ENCODE measurements at places on chromosomes 4 and X.

- DNase-seq, result no peak
Measured at GRCh38 chr4:163042306-163042705, 124.4 kb downstream of the NAF1 start.

GRCh38 chrX:130772105-130772775, 130.8 kb downstream of the ENOX2 start:
- no peak for DNase-seq

GRCh38 chr4:81757691-81758090, 286.0 kb upstream of the RASGEF1B start:
- no peak for DNase-seq

- no peak for DNase-seq
Measured at GRCh38 chr4:151882072-151882803, 121.4 kb upstream of the GATB start.

- no peak for DNase-seq
Measured at GRCh38 chrX:142804085-142804484, 221.6 kb upstream of the SPANXN4 start.

DNA sequence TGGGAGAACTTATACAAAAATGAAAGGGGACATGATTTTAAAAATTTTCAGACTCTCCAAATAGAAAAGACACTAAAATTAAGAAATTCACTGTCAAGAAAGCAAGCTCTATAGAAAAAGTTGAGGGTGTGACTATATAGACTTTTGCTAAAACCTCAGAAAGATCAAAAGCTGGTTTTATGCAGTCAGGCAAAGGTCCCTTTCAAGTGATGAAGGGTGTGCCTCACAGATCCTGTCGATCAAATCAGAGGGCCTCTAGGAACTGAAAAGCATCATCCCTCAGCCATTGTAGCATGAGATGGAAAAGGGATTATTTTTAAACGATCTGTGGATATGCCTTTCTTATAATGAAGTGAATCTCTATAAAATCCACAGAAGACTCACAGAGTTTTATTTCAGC, 116.5 kb downstream of the FAM13A start:
- DNase-seq, result no peak

- DNase-seq, result no peak
Measured at GRCh38 chr4:1579001-1579900, 104.9 kb downstream of the FAM53A start.

GRCh38 chr4:26141911-26142638, 178.7 kb upstream of the RBPJ start:
- peak; percentile 24 for DNase-seq

DNA sequence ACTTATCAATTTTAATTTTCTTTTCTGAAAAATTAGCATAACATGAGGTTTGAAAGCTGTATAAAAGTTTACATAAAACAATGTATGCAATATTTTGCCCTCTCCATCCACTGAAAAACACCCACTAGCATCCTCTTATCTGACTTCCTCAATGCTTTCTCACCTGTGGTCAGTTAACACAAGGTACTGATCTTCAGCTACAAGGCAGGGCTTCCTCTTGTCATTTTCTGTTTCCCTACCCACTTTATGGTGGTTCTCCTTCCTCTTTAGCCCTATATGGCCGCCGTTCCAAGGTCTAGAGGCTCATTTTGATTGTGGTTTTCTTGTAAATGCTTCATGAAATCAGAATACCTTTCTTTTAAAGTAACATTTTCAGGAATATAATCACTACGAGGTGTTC, 618.6 kb upstream of the CPEB2 start:
- DNase-seq, result no peak

GRCh38 chr4:149047368-149047767, 605.2 kb upstream of the NR3C2 start:
- no peak for DNase-seq

DNA sequence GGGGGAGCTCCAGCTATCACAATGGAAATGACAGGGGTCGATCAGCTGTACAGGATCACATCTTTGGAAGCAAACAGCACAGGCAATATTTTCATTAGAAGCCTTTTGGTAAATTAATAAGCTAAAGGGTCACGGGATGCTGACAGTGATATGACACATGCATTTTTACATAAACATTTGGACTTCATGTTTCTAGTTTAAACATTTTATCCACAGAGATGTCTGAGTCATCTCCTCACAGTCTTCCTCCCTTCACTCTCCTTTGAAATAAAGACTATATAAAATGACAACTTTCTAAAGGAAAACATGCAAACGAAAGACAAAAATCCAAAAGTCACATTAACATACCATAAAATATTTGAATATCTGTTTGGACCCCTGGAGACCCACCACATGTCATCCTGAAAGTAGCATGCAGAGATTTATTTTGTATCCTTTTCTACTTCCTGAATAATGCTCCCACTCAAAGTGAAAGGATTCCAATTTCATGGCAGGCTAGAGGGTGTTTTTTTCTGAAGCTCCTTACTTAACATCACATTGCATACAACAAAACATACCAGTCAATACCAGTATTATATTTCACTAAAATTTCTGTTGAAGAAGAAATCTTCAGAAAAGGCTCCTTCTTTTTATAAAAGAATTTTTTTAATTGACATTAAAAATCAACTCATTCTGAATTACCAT, 200.1 kb upstream of the PPARGC1A start:
- no peak for DNase-seq

- no peak for DNase-seq
Measured at GRCh38 chr4:56626420-56626819, 54.7 kb downstream of the HOPX start.

DNA sequence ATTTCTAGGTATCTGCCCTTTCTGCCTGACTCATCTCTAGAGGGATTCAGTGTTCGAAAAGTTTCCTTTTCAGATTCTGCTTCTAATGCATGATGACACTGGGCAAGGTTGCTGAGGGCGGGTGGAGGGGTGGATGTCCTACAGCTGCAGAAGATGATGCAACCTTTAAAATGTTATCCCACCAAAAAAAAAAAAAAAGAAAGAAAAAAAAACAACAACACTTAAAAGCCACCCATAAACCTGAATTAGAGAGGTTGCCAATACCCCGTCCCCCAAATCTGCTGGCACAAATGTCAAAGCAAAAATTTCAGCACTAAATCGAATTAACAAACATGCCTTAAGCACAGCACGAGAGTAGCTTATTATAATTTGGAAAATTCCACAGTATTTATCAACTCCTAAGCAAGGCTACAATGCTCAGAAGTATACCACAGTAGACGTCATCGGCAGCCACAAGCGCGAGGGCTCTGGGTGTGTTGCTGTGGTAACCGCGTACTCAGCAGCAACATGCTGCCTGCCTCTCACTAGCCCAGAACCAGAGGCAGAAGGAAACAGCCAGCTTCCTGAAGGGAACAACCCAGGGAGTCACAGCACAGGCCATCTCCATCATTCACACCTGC, 167.5 kb upstream of the MAP3K15 start:
- peak; percentile 35 for DNase-seq

DNA sequence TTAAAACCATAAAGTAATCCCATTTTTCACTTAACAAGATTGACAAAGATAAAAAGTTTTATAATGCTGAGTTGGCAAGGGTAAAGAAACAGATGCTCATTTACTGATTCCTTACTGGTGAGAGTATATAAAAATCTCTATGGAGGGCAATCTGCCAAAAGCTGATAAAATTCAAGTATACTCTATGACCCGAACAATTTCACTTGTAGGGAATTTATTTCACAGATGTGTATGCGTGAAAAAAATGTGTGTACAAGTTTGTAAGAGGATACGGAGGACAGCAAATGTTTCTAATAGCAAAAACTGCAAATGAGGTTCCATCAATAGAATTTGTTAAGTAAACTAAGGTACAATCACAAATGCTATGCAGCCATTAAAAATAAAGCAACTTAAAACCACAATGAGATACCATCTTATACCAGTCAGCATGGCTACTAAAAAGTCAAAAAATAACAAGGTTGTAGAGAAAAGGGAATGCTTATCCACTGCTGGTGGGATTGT, 23.4 kb downstream of the DHX15 start:
- DNase-seq, result no peak

DNA sequence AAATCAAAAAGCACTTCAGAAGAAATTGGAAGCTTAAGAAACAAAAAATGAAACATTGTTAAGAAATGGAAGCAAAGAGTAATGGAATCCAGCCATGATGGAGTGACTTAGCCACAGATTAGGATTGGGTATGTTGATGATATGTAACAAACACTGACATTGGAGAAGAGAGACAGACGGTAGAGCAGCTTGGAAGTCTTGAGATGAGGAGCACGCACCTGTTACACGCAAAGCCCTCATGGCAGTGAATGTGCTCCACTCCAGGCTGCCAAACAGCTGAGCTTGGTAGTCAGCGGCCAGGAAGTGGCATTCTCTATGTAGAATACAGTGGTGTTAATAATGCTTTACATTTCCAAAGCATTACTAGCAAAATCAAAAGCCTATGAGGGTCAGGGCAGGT, 56.9 kb upstream of the GPRIN3 start:
- no peak for DNase-seq

- no peak for DNase-seq
Measured at GRCh38 chrX:138298268-138298667, 413.2 kb downstream of the FGF13 start.

DNA sequence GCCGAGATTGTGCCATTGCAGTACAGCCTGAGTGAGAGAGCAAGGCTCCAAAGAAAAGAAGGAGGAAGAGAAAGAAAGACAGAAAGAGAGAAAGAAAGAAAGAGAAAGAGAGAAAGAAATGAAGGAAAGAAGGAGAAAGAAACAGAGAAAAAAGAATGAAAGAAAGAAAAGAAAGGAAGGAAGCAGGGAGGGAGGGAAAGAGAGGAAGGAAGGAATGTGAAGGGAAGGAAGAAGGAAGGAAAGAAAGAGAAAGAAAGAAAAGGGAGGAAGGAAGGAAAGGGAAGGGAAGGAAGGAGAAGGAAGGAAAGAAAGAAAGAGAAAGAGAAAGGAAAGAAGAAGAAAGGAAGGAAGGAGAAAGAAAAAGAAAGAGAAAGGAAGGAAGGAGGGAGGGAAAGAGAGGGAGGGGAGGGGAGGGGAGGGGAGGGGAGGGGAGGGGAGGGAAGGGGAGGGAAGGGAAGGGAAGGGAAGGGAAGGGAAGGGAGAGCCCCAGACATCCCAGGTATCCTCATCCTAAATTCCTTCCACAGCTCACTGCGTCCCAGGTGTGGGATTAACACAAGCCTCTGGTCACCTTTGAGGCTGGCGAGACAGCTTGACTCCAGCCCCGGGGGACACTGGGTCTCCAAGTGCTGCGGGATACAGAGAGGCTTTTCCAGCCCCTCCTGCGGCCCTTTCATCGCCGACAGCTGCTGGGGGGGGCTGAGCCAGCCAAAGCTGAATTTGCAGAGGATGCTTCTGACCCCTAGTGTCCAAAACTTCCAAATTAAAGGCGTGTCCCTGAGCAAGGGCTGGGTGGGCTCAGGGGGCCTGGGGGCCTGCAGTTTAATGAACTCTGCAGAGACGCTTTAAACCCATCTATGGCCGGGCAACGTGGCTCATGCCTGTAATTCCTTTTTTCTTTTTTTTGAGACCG, 24.2 kb upstream of the CSF2RA start:
- DNase-seq, result no peak

- no peak for DNase-seq
Measured at GRCh38 chr4:54082168-54082567, 17.8 kb upstream of the CHIC2 start.

GRCh38 chrX:12955882-12956703, 18.8 kb upstream of the TMSB4X start:
- no peak for DNase-seq

Data from left kidney (tissue), 8 donors.